ENCODE measurements at places on chromosomes 4 and X.
A peak's percentile ranks its signal among the peaks of the same experiment; 100 is the strongest.

DNA sequence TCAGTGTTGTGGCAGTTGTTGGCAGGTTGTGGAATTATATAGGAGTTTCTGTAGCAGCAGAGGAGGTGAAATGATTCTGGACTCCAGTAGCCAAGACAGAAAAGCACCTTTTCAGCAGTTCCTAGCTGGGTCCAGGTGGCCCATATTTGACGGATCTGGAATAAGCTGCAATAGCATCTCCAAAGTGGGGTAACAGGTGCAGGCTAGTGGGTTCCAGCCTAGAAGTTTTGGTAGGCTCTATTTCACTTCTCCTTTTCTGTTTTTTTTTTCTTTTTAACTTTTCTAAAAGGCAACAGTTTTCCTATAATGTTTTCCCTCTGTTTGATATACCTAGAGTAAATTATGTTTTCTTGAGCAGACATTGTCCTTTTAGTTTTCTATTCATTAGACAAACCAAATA is 392.5 kb downstream of the C4orf33 start:
- DNase-seq: no peak

- DNase-seq: no peak
Observed at GRCh38 chr4:31045151-31045550, 325.0 kb downstream of the PCDH7 start.

DNA sequence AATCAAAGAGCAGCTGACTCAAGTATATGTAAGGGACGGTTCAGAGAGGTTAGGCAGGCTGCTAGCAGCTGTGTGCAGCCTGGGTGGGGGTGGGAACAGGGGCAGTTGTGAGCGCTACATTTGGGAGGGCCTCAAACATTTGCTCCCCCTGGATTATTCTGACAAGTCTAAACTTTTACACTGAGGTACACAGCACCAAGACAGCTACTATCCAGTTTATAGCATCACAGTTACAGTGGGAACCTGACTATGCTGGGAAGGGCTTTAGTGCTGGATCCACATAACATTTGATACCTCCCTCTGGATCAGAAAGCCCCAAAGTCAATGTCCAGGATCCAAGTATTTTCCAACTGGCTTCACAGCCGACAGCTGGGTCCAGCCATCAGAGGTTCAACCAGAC is 55.8 kb upstream of the GIMD1 start:
- DNase-seq: no peak

DNA sequence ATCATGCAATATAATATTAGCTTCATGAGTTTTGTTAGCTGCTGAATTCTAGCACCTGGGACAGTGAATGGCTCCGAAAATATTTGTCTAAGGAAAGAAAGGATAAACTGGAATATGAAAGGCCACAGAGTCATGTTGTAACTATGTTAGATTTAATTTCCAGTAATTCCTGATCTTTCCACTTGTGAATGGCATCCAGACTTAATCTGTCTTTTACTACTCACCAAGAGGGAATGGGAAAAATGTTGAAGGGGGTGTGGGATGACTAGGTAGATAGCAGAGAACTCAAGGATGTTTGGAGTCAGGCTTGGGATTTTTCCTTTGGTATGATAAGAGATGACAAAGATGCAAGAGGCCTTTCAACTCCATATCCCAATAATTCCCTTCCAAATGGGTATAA is 9.4 kb downstream of the ADH6 start:
- DNase-seq: no peak

- DNase-seq: no peak
Observed at GRCh38 chr4:5566526-5566925, 141.8 kb downstream of the EVC2 start.

DNA sequence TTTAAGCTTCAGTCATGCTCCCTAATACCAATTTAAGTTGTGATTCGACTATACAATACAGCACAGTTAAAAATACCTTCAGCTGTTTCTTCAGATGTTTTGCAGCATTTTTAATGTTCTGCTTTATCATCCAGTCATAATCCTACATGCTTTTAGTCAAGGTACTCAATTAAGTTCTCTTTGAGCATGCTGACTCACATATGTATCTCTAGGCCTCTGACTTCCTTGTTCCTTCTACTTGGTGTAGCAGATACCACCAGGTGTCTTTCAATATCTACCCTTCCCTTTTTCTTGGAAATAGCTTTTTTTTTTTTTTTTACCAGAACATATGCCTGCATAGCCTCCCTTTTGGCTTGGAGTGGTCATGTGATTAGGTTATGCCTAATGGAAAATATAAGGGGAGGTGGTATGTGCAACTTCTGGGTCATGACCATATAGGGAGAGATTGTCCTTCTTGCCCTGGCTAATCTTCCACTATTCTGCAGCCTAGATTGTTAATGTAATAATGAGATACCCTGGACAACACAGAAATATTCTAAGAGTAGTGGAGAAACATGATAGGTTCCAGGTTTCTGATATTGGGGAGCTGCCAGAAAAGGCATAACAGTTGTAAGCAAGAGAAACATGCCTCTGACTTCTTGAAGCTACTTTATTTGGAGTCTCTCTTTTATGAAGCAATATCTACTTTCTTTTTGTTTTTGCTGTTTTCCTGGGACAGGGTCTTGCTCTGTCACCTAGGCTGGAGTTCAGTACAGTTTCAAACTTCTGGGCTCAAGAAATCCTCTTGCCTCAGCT is 737.2 kb upstream of the SLIT2 start:
- no peak for DNase-seq

- no peak for DNase-seq
Observed at GRCh38 chr4:99644453-99644852, 13.2 kb downstream of the C4orf54 start.

GRCh38 chr4:28702571-28702970 is 1841.9 kb downstream of the STIM2 start:
- no peak for DNase-seq

- DNase-seq: no peak
Observed at GRCh38 chr4:81506731-81507130, 35.0 kb upstream of the RASGEF1B start.

DNA sequence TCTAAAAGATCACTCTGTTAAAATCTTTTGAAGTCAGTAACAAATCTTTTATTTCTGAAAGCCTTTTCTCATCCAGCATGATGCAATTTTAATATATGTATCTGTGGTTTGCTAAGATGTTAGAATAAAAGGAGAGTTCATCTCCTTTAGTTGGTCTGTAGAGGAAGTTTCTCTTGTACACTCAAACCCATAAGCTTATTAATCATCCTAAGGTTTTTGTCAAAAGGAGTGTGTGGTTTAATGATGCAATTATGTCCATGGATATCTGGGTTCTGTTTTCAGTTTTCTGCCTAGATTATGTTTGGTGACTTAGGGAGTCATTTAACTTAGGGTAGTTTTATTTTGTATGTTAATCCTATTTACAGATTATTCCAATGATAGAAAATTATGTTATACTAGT is 52.1 kb upstream of the NDST4 start:
- no peak for DNase-seq

GRCh38 chrX:48897157-48897624 is 377 bp downstream of the TIMM17B start:
- peak; percentile 63 for DNase-seq

- no peak for DNase-seq
Observed at GRCh38 chr4:182258441-182259000, 15.3 kb downstream of the TENM3 start.

- no peak for DNase-seq
Observed at GRCh38 chrX:109184506-109185139, 297.3 kb downstream of the GUCY2F start.

DNA sequence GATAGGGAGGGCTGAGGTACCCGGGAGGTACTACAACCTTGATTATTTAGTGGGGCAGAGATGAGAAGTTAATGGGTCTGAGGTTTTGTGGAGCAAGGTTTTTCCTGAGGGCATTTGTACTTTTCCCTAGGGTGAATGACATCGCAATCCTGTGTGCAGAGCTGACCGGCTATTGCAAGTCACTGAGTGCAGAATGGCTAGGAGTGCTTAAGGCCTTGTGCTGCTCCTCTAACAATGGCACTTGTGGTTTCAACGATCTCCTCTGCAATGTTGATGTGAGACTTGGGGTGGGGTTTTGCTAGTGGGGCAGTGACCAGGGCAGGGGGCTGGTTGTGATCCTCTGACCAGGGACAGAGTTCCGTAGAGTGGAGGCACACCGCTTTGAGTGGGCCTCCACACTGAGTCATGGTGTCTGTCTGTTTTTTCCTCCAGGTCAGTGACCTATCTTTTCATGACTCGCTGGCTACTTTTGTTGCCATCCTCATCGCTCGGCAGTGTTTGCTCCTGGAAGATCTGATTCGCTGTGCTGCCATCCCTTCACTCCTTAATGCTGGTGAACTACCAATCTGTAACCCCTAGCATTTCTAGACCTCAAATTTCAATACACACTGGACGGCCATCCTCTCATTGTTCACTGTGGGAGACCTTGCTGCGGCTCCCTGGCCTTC is 9.9 kb downstream of the MED12 start:
- no peak for DNase-seq

DNA sequence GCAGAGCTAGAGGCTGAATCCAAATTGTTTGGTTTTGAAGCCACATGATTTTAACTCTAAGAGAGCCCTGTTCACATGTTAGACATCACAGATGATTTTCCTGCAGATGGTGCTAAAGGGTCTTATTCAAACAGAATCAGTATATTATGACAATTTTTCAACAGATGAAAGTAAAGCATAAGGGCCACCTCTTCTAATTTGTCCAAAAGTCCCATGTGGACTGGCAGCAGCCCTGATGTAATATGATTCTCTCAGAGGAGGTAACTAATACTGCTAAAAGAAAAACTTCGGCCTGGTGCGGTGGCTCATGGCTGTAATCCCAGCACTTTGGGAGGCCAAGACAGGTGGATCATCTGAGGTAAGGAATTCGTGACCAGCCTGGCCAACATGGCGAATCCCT is 26.0 kb upstream of the SETD7 start:
- DNase-seq: no peak

- DNase-seq: no peak
Observed at GRCh38 chr4:119093042-119093827, 42.4 kb upstream of the MYOZ2 start.

GRCh38 chr4:80005863-80006262 is 67.2 kb downstream of the ANTXR2 start:
- DNase-seq: no peak

DNA sequence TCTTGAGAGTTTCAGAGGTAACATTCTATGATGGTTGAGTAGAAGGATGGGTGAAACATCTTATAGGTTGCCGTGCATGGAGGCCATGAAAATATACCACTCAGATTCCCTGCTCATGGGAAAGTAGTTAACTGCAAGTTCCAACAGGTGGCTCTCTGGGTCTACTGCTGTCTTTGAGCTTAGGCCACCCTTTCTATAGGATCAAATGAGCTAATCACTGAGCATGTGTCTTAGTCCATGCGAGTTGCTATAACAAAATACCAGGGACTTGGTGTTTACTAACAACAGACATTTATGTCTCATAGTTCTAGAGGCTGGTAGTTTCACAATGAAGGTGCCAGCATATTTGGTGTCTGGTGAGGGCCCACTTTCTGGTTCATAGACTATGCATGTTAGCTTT is 144.8 kb upstream of the UNC5C start:
- peak; percentile 36 for DNase-seq

GRCh38 chr4:52372747-52373146 is 286.4 kb downstream of the USP46 start:
- DNase-seq: no peak

GRCh38 chrX:14173873-14174272 is 144.2 kb upstream of the GEMIN8 start:
- no peak for DNase-seq

DNA sequence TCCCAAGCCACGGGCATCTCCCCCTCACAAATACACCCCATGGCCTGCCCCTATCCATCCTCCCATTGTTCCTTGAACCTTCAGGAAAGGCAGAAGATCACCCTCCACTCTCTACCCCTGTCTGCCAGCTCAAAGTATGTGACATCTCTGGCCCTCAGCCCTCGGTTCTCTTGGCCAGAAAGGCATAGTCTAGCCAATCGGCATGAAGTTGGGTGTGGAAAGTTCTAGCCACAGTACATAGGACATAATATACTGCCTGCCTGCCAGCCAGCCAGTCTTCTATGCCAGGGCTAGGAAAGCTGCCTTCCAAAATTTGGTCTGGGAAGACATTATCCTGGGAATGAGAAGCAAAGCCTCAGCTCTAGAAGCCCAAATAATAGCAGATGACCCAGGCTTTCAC is 3.2 kb upstream of the PLP1 start:
- no peak for DNase-seq

DNA sequence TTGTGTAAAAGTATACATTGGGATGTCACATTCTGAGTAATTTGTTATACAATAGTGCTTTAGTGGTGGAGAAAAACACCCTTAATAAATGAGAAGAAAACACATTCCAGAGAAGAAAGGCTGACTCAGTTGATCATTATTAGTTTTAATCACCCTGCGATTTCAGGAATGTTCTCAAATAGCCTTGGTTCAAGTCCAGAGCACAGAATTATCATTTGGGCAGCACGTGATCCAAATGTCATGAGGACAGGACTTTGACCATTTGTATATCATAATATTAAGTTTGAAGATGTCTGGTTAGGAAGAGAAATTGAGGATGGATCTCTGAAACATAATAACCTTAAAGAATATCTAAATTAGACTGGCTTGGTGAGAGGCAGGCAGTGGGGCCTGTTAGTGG is 1434.3 kb upstream of the TENM3 start:
- no peak for DNase-seq

GRCh38 chr4:11051181-11051580 is 366.6 kb upstream of the CLNK start:
- DNase-seq: no peak

- no peak for DNase-seq
Observed at GRCh38 chrX:20029728-20030127, 38.9 kb upstream of the BCLAF3 start.

DNA sequence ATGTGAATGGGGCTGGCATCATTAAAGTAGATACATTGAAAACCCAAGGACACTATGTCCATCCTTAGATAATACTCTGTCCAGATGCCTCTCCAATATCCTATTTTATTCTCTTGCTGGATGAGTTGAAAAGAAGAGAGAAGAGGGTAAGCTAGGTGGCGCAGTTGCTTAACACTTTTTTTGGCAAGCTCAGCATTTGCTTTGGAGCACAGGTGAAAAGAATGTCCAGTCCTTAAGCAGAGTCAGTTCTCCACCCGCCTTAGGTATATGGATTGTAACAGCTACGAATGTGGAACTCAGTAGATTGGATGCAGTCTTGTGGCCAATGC is 208.4 kb downstream of the NWD2 start:
- DNase-seq: peak; percentile 43

DNA sequence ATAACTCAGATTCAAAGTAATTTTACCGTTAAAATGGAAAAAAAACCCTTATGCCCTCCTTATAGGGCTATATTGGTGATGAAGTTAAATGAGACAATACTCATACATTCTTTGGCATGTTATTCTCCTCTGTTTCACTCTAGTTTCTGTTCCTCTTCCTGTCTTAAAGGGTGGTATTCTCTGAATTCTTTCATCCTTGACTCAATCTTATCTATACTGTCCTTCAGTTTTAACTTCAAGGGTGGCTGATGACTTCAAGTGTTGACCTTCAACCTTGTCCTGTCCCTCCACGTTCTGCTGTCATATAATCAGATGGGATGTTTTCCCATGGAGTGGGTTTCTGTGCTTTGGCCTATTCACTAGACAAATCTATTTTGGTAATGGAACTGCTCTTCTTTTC is 44.0 kb downstream of the ZNF518B start:
- DNase-seq: no peak
